ENCODE measurements at places on chromosomes 6 and 20. TPM values are rescaled to one million over a fixed set of nuclear protein-coding genes. Genes with fewer than 3 reads are reported as not detected.

The MRAP2 gene
- total RNA-seq = 1.1 TPM

The CFAP61 gene
- total RNA-seq = 2.6 TPM

The IDH3B gene
- 98.9 TPM for total RNA-seq

- DNase-seq = no peak
Measured at GRCh38 chr6:3453413-3454272, 3.2 kb downstream of the SLC22A23 start.

DNA sequence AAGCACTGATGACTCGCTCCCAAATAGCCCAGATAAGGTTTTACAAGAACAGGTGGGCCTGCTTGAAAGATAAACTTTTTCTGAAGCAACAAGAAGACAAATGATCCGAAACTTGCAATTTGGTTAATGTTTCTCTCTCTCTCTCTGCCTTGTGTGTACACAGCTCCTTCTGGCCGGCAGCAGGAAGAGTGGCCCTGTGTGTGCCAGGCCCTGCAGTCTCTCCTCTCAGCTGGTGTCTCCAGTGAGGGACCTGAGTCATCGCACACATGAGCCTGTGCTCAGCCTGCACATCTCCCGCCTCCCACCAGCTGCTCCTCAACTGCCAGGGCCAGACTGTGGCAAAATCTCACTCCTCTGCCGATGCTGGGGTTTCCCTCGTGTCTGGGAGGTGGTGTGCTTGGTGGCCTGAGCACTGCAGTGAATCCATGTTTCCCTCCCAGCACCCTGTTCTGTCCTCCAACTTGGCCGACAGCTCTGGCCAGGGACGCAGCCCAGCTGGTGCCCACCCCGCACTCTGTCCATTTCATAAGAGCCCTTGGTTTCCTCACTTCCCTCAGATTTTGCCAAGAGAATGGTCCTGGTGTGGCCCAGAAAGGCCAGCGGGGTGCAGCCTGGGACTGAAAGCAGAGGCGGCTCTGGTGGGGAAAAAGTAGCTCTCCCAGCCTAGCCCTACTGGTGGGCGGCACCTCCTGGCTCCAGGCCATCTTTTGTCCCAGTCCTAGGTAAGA lies 49.4 kb downstream of the ERMARD start:
- DNase-seq = peak; percentile 43

The TREM2 gene
- total RNA-seq = not detected

The CPNE5 gene
- total RNA-seq = 0.24 TPM

The EYA4 gene
- 0.33 TPM for total RNA-seq

DNA sequence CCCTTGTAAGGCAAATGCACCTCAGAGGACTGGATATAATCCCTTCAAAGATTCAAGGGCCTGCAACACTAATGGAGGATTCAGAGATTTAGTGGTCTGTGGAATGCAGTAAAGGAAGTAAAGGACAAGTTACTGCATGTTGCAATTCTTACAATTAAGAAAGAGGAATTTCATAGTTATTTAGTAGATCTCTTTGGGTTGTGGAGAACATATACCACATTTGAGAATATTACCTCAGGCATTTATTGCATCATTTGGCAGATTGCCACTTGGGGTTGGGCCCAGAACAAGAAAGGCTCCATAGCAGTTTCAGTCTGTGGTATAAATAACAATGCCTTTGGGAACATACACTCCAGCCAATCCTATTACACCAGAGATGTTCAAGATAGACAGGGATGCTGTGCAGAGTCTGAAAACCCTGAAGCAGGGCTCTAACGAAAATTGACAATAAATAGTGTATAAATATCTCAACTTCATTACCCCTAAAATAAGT lies 20.9 kb upstream of the EPM2A start:
- no peak for DNase-seq

GRCh38 chr6:28817808-28818145 lies 106.0 kb downstream of the TRIM27 start:
- DNase-seq = no peak

The PLN gene
- 0.55 TPM for total RNA-seq

GRCh38 chr20:37238935-37239451 lies 22.6 kb downstream of the GHRH start:
- DNase-seq = no peak

DNA sequence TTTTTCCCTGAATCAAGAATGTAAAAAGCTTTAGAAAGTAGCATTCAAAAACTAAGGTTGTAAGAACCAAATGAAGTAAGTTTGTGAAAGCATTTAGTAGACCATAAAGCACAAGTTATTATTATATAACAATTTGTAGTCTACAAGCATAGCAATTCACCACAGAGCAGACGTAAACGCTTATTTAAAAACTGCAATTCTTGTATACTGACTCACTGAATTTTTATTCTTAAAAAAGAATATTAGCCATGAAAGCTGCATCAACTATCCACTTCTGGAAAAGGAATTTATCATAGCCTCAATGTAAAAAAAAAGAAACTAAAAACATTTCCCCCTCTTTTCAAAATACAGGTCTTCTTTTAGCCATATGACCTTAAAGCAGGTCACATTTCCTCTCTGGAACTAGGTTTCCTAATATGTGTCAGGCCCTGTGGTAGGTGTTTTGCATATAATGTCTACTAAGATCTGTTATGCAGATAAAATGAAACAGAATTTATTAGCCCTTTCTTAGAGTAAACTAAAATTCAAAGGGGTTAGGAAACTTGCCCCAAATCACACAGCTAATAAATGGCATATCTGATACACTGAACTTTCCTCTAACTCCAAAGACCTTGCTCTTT lies 2.1 kb downstream of the MAP3K7 start:
- no peak for DNase-seq

DNA sequence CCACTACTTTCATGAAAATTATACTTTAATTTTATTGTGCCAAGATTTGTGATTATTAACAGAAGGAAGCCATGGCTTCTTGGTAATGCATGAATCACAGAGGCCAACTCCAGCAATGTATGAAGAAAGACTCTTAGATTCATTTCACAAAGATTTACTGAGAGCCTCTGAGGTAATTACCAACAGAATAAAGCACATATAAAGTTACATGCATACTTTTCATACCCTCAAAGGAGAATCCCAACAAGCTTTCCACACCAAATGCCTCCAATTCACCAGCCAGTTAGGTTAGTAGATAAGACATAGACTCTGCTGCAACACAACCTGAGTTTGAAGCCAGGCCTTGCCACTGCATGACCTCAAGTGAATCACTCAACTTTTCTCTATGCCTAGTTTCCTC lies 41.9 kb downstream of the HBS1L start:
- no peak for DNase-seq

The PCED1A gene
- 81.1 TPM for total RNA-seq

DNA sequence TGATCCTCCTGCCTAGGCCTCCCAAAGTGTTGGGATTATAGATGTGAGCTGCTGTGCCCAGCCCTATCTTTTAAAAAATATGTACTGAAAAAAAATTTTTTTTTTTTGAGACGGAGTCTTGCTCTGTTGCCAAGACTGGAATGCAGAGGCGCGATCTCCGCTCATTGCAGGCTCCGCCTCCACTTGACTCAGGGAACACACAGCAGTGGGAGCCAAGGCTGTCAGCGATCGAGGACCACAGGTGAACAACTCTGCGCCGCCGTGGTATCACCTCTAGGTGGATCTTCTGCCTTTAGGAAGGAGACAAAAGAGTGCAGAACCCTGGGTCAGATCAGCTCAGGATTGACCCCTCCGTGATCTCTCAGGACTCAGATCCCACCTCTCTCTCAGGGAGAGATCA lies 13.7 kb downstream of the RAET1E start:
- DNase-seq = no peak

The GTSF1L gene
- total RNA-seq = not detected

- no peak for DNase-seq
Measured at GRCh38 chr6:12548526-12548925, 168.0 kb upstream of the PHACTR1 start.

DNA sequence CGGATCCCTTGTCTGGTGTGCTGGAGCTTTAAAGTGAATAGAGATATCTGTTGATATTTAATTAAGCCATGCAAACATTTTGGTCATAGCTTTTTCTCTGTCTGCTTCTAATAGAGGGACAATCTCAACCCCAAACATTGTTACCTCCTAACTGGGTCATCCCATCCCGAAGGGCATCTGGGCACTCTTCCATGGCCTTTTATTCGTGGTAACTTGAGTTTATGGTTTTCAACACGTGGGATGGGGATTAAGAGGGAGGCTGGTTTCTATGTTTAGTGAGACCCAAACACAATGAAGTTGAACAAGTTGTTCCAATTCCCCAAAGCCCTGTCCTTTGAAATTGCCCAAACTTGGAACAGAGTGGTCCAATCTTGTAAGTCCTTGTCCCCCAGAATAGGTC lies 1.4 kb upstream of the ENPP5 start:
- DNase-seq = no peak

GRCh38 chr6:112865131-112865530 lies 518.0 kb downstream of the RFPL4B start:
- no peak for DNase-seq

DNA sequence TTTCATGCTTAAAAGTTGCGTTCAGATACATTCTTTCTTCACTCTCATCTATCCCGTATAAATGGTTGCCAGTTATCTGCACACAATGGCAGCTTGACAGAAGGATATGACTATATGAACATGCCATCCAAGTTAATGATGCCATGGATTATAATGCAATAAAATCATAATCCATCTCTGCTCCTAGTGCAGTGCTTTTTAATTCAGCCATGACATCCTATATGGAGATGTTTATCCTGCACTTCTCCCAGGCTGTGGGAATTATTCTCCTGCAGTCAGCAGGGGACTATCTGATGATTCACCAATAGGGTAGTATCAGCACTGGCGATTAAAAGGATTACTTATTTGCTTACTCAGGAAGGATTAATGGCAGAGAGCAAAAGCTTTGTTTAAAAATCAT lies 273.8 kb downstream of the SAMD5 start:
- no peak for DNase-seq

DNA sequence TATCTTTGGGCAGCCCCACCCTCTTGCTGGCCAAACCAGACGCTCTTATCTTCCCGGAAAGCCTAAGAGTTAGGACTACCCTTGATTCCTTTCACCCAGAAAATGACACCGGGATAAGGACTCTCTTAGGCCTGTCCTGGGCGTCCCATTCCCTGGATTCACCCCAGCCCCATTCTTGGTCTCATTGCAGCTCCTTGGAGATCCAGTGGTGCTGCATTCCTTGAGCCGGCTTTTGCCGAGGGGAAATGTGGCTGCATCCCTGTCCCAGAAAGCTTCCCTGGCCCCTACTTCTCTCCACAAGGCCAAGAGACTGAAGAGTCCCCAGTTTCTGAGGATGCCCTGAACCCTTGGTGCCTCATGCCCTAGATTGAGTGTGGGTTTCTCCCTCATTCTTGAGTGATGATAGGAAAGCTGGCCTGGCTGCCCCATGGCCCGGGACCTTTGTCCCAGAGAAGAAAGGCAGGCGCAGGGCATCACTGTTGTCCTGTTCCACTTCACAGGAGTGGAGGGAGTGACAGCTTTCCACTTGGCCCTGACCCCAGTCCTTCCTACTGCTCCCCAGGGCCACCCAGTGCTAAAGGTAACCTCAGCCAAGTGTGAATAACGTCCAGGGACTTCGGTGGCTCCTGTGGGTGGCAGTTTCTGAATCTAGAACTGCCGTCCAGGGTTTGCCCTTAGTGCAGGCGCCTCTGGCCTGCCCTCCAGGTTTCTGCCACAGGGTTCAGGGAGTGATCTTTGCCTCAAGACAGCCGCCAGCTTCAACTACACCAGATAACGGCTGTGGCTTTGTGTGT lies 42.7 kb upstream of the MYL9 start:
- DNase-seq = no peak

The NEDD9 gene
- total RNA-seq = 13.6 TPM

GRCh38 chr6:39199231-39199940 lies 29.9 kb downstream of the KCNK5 start:
- no peak for DNase-seq

DNA sequence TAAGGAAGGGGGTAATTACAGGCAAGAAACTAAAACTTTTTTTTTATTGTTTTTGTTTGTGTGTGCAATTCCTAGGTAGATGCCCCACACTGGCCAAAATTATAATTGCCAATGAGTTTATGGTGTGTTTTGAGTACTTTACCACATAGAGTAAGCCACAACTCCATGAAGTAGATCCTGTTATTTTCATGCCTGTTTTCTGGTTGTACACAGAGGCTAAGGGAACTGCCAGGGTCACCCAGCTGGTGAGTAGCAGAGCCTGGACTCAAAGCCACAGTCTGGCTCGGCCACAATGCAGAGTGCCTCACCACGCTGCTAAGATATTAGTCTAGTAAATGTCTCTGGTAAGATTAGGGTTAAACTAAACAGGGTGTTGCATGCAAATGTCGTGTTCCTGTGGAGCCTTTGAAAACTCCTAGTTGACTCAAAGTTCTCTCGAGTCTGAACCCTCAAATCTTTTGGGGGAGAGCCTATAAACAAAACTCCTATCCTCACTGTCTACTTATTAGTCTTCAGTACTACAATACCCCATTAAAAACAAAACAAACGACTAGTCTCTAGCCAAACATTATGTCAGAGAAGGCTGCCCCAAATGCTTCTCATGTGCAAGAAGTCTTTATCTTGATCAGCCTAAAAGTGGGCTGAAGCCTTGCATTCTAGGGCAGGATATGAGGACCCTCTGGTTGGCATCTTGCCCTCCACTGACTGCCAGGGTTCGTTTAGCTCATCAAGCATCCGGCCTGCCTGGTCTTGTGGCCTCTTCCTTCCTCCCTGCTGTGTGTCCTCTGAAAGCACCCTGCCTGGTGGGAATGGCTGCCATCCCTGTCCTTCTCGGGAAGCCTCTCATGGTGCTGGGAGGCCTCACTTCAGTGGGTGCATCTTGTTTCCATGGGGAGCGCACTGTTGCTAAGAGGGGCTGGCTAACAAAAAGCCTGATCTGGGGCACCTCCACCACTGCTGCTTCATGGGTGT lies 4.2 kb downstream of the DUSP22 start:
- DNase-seq = no peak

The NRM gene
- total RNA-seq = 37.9 TPM

DNA sequence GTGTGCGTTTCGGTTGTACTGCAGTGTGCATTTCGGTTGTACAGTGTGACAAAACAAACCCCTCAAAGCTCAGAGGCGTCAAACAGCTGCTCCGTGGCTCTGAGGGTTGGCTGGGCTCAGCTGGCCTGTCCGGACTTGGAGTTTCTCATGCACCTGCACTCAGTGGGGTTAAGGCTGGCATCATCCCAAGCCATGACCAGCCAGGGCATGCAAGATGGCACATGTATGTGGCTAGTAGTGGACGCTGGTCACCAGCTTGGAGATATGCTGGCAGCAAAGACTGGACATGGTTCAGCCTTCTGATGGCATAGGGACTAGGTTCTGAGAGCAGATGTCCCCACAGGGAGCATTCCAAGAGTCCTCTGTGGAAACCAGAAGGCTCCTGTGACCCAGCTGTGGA lies 187.2 kb downstream of the CDH4 start:
- no peak for DNase-seq

GRCh38 chr20:10443936-10444335 lies 8.8 kb downstream of the SLX4IP start:
- DNase-seq = no peak

DNA sequence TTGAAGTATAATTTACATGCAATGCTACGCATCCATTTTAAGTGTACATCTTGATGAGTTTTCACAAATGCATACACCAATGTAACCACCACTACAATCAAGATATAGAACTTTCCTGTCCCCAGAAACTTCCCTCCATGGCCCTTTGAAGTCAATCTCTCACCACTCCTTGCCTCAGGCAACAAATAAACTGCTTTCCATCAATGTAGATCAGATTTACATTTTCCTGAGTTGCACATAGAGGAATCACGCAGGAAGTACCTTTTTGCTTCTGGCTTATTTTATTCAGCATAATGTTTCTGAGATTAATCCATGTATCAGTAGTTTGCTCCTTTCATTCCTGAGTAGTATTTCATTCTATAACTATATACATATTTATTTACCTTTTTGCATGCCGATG lies 59.6 kb upstream of the NNAT start:
- DNase-seq = no peak

The CLPSL1 gene
- total RNA-seq = not detected

- DNase-seq = no peak
Measured at GRCh38 chr6:166419717-166420116, 37.0 kb upstream of the MPC1 start.

Measured in progenitor cell of endocrine pancreas (in vitro differentiated cells).